Activated CD8-positive, alpha-beta T cell treated with anti-CD3 and anti-CD28 coated beads for 36 hours (primary cell): ENCODE measurements at places on chromosomes 6 and 20. TPM values are rescaled to one million over a fixed set of nuclear protein-coding genes. Genes with fewer than 3 reads are reported as not detected.
A peak's percentile ranks its signal among the peaks of the same experiment; 100 is the strongest.

GRCh38 chr6:166927240-166927934, 29.0 kb downstream of the RNASET2 start:
- no peak for DNase-seq

- no peak for DNase-seq
These were observed 22.5 kb downstream of the COL9A1 start for GRCh38 chr6:70280400-70280853.

GRCh38 chr6:88712243-88712936, 251.0 kb downstream of the RNGTT start:
- DNase-seq, result no peak

- DNase-seq, result no peak
These were observed 43.2 kb upstream of the CRISP1 start for GRCh38 chr6:49909563-49909962.

DNA sequence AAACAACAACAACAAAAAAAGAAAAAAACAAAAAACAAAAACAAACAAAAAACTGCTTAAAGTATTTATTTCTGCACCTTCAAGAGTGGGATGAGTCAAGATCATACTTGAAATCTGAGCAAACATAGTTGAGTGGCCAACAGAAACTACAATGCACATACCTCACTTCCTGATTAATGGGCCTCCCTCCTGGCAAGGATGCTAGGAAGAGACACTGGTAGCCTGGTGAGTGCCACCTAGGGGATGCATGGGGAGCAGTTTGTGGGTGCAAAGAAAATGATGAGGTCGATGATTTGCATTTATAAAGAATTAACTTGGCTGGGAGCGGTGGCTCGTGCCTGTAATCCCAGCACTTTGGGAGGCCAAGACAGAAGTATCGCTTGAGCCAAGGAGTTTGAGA, 808.1 kb downstream of the MAFB start:
- DNase-seq, result no peak

- no peak for DNase-seq
These were observed 3.6 kb upstream of the SLC2A12 start for GRCh38 chr6:134056046-134056445.

GRCh38 chr20:23587631-23588030, 18.1 kb downstream of the CST9 start:
- DNase-seq, result no peak

DNA sequence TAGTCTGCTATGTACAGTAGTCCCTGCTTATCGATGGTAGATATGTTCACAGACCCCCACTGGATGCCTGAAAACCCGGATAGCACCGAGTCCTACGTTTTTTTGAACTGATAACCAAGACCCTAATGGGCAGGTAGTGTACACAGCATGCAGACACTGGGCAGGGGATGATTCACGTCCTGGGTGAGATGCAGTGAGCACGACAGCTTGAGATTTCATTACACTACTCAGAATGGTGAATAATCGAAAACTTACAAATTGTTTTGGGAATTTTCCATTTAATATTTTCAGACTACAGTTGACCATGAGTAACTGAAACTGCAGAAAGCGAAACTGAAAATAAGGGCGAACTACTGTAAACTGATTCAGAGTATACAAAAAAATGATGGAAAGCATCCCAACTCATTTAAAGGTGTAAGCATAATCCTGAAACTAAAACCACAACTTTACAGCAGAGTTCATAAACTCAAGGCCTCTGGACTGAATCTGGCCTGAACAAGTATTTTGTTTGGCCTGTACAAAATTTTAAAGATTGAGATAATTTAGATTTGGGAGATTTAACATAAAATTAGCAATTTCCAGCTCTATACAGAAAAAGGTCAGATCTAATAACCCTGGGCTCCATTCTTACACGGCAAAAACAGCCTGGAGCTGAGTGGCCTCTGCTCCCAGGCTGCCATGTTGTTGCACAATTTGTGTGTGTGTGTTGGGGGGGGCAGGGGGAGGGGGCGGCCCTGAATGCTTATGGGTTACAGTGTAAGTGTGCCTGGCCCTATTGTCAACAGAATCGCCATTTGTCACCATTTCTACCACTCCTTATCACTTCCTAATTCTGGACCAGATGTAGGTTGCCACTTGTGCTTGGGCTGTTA, 34.9 kb downstream of the RNF24 start:
- peak; percentile 61 for DNase-seq

GRCh38 chr6:51934098-51934497, 153.3 kb downstream of the PKHD1 start:
- DNase-seq, result no peak

The PEX6 gene
- 9.0 TPM for total RNA-seq

The BMP5 gene
- total RNA-seq, result not detected

The OR2H2 gene
- not detected for total RNA-seq

The MOXD1 gene
- total RNA-seq, result not detected

The NINL gene
- total RNA-seq, result 4.1 TPM
